Dermis microvascular lymphatic vessel endothelial cell (primary cell): ENCODE measurements at places on chromosomes 6 and 20.

DNA sequence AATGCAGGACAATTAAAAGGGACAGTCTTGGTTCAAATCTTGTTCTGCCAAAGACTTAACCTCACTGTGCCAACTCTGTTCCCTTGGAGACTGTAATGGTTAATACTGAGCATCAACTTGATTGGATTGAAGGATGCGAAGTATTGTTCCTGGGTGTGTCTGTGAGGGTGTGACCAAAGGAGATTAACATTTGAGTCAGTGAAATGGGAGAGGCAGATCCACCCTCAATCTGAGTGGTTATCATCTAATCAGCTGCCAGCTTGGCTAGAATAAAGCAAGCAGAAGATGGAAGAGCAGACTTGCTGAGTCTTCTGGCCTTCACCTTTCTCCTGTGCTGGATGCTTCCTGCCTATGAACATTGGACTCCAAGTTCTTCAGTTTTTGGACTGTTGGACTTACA, 474.4 kb downstream of the CD83 start:
- no peak for DNase-seq

DNA sequence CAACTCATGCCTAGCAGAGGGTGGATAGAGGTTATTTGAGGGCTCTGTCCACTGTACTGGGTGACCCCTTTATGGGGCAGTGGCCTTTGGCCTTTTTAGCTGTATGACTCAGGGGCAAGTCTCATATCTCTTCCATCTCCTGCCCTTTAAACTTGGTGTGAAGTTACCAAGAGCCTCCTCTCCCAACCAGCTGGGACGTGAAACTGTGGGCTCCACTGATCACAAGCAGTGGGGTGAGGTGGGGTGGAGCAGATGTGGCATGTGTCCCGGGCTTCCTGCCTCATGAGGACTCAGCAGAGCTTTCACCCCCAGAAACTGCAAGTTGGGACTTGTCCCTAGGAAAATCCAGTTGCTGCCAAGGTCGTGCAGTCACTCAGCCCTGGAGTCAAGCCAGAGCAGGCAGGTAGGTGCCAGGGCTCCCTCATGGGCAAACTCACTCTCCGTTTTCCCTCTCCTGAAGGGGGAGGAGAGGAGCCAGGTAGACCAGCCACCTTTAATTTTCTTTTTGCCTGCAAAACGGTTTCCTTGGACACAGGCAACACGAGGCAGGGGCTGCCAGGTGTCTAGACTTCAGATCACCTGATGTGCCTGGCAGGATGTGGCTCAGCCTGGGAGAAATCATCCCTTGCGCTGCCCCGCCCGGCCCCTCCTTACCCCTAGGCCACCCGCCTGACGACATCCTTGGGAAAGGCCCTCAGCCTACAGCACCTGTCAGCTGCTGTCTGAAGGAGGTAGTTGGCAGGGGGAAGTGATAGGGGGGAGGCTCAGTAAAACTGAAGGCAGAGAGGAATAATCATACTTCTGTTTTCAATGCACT, 4.0 kb downstream of the CDKN1A start:
- peak; percentile 39 for DNase-seq

GRCh38 chr20:46485431-46485830, 27.9 kb downstream of the ZNF334 start:
- DNase-seq = no peak

DNA sequence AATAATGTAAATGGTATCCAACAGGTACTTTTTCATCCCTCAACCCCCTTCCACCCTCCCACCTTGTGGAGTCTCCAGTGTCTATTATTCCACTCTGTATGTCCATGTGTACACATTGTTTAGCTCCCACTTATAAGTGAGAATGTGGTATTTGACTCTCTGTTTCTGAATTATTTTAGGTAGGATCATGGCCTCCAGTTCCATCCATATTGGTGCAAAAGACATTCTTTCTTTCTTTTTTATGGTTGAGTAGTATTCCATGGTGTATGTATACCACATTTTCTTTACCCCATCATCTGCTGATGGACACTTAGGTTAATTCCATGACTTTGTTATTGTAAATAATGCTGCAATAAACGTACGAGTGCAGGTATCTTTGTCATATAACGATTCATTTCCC, 58.2 kb upstream of the PRND start:
- no peak for DNase-seq

- DNase-seq = no peak
These were observed 20.9 kb downstream of the COL9A3 start for GRCh38 chr20:62837790-62838127.

DNA sequence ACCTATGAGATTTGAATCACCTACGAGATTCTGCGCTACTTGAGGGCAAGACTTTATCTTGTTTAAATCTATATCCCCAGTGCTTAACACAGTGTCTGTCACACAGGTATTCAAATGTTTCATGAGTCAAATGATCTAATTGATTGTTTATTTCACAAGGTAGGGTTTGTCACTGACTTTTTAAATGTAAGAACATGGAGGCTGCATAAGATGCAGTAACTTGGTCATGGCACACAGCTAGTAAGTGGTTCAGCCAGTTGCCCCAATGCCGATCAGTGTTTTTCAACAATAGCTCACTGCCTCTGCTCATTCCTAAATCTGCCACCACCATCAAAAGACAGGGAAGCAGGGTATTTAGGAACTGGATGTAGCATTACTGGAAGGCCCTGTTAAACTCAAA, 42.4 kb upstream of the LRRC1 start:
- no peak for DNase-seq
